ENCODE measurements at places on chromosomes 12 and 14. TPM values are rescaled to one million over a fixed set of nuclear protein-coding genes. Genes with fewer than 3 reads are reported as not detected.

CCDC175 gene
- total RNA-seq: not detected

SDR9C7 gene
- total RNA-seq: not detected

PTGER2 gene
- 54.1 TPM for total RNA-seq

TSPAN31 gene
- total RNA-seq: 23.9 TPM

CIROP gene
- not detected for total RNA-seq

DNA sequence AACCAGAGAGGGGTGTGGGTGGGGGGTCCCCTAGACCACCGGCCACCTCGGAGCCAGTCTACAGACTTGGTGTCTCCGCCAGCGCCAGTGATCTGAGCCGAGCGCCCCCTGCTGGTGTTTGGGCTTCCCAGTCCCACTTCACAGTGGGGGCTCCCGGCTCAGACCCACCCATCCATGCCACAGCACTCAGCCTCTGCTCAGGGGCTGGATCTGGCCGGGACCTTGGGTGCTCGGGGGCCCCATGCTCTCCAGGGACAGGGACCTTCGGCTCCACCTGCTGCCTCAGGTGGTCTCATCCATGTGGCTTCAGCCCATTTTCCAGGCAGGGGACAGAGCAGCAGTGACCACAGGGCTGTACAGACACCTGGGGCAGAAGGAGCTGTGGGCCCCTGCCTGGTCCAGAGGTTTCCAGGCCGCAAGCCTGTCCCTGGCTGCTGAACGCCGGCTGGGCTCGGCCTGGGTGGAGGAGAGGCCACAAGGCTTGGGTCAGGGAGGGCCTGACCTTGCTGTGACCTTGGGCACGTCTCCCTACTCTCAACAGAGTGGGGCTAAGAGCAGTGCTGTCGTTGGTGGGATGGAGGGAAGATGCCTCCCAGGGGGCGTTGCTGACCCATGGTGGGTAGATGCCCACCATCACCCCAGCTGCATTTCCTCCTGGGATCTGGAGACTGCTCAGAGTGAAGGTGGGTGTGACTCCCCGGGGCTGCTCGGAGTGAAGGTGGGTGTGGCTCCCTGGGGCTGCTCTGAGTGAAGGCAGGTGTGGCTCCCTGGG, 86.3 kb downstream of the KIF26A start:
- peaks cover 8% of the 10 kb centered on the region for H3K4me1 ChIP-seq
- H3K27ac ChIP-seq: no peak overlapping the region
- DNase-seq: no peak
- H3K27me3 ChIP-seq: no peaks in the 10 kb centered on the region
